Left lung (tissue), 14 donors: ENCODE measurements at places on chromosomes 5 and 9. TPM values are rescaled to one million over a fixed set of nuclear protein-coding genes. Genes with fewer than 3 reads are reported as not detected.

GRCh38 chr5:63128018-63128417 lies 549.4 kb downstream of the LRRC70 start:
- DNase-seq: no peak

The TYRP1 gene
- 7.3 TPM for polyA plus RNA-seq

The SMIM33 gene
- polyA plus RNA-seq: not detected

The GRM6 gene
- polyA plus RNA-seq: 1.5 TPM

The PHYHD1 gene
- 51.7 TPM for polyA plus RNA-seq

The FBXL17 gene
- 19.6 TPM for polyA plus RNA-seq

The BAAT gene
- polyA plus RNA-seq: 0.70 TPM

The FOXD4L6 gene
- polyA plus RNA-seq: not detected

DNA sequence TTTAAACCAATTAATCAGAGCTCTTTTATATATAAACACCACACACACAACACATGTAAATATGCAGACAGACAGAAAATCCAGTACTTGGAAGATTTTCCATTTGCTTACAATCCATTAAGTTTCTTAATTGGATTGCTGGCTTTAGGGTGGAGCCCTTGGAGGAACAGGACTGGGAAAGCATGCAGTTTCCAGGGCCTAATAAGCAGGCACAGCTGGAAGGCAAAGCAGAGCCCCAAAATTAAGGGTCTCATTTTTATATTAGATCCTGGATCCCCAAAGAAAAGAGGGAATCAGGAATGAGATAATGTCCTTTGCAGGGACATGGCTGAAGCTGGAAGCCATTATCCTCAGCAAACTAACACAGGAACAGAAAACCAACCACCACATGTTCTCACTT lies 13.1 kb upstream of the SMC2 start:
- DNase-seq: no peak

DNA sequence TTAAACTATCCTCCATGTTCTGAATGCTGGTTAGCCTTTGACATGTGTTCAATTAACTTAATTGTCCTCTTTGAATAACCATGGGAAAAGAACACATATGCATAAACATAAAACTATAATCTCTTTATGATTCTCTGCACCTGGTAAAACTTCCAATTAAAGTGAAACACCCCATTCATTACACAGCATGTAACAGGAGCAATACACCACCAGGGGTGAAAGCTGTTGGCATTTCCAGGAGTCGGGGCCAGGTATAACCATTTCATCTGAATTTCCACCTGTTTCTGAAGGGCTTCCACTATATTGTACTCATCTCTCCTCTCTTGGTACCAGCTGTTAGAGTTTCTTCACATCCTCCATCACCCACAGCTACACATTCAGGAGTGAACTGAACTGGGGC lies 303.8 kb downstream of the EDIL3 start:
- DNase-seq: no peak

GRCh38 chr9:115267790-115268189 lies 149.8 kb upstream of the TNC start:
- no peak for DNase-seq

The GPRIN1 gene
- 1.1 TPM for polyA plus RNA-seq

The C5orf52 gene
- polyA plus RNA-seq: not detected

DNA sequence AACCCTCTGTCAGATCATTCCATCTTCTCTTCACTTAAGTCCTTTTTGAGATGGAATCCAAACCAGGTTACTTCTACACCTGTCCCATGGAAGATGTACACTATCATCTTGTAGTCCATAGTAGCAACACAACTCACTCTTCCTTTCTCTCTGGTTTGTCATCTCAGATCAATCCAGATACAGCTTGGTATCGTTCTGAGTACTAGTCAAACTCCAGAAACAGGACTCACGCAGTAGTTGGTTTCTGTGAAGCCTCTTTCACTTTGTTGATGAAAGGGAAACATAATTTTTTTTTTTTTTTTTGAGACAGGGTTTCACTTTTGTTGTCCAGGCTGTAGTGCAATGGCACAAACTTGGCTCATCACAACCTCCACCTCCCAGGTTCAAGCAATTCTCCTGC lies 484.0 kb downstream of the PRDM9 start:
- DNase-seq: no peak

- no peak for DNase-seq
These were observed 43.2 kb upstream of the IER5L start for GRCh38 chr9:129221233-129221632.

The SLC36A3 gene
- polyA plus RNA-seq: not detected

DNA sequence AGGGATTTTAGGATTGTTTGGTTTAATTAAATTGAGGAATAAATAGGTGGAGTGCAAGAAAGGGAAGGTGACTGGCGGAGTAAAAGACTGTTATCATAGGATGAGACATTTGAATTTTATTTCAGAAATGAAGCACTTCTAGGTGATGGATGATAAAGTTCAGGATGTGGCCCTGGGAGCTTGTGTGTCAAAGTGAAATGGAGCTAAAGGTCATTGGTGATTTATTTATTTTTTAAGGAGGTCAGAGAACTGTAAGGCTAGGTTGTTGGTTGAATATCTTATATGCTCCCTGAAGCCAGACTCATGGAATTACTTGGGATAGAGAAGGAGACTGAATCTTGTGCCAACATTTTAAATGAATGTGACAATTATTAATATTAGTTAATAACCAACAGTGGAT lies 40.5 kb downstream of the PBX3 start:
- no peak for DNase-seq

The DAPK1 gene
- 219 TPM for polyA plus RNA-seq

- no peak for DNase-seq
These were observed 564 bp upstream of the TOR2A start for GRCh38 chr9:127735530-127736185.

- DNase-seq: no peak
These were observed 138.7 kb downstream of the PLCXD3 start for GRCh38 chr5:41371738-41372137.
